Caki2 (cell line): ENCODE measurements at places on chromosomes 7 and 10.

GRCh38 chr10:24430591-24430990 lies 221.7 kb downstream of the KIAA1217 start:
- no peak for DNase-seq

DNA sequence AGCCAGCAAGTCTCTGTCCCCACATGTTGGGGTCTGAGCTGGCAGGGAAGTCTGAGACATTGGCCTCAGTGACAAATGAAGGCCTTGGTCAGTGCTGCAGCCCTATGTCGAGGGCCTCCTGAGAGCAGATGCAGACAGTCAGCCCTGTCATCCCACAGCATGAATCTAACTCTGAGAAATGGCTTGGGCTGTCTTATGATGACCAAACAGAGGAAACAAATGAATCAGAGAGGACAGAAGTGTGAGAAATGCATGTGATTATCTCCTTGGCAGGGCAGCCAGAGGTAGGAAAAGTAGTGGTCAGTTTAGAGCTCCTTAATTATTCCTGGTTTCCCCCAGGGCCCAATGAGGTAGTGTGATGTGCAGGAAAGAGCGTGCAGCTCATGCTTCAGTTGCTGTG lies 287.6 kb downstream of the SORCS3 start:
- DNase-seq, result no peak

DNA sequence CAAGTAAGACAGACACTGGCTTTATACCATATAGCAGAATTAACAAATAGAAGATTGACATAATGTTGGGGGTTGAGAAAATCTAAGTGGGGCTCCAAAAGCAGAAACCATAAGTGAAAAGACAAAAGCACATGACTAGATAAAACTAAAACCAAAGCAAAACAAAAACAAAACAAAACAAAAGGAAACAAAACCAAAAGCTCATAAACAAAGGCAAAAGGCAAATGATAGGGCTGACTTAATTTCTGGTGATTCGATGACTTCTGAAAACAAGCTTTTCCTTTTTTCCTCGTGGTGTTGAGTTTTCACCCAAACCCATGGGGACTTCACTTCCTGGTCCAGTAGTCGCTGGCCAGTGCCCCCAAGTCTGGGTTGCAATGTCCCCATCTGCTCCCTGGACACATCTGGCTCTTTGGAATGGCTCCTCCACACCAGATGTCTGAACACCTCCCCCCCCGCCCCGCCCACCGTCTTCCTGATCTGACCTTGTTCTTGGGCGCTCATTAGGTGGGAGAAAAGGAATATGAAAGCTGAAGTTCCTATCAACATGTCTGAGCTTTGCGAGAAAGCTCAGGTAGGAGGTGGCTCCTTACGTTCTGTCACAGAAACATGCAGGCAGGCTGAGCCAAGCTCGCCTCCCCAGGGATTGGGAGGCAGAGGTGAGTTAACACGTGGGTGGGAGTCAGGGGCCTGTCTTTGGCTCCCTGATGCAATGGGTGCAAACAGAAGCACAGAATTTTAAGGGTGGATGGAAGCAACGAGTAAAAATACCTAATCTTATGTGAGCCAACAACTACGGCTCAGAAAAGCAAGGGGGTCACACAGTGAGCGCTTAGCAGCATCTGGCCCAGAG lies 121.0 kb downstream of the NEURL1 start:
- DNase-seq, result no peak

DNA sequence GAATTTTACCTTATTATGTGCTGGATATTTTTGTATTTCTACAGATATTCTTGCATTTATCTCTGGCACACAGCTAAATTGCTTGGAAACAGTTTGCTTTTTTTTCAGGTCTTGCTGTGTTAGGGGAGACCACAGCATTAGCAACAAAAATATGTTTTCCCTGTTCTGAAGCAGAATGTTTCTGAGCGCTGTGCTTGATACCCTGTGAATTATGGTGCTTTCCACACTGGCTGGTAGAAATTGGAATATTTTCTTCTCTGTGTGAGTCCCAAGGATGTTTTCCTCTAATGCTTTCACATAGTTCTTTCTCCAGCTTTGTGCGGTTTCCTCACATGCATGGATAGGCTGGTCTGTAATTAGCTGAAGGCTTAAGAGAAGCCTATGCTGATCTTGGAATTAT lies 651.6 kb upstream of the IGFBP3 start:
- DNase-seq, result no peak

GRCh38 chr10:649445-649797 lies 40.0 kb downstream of the DIP2C start:
- no peak for DNase-seq

GRCh38 chr10:4353964-4354363 lies 472.0 kb upstream of the AKR1E2 start:
- peak; percentile 94 for DNase-seq

GRCh38 chr7:106114716-106115383 lies 2.7 kb upstream of the SYPL1 start:
- no peak for DNase-seq

DNA sequence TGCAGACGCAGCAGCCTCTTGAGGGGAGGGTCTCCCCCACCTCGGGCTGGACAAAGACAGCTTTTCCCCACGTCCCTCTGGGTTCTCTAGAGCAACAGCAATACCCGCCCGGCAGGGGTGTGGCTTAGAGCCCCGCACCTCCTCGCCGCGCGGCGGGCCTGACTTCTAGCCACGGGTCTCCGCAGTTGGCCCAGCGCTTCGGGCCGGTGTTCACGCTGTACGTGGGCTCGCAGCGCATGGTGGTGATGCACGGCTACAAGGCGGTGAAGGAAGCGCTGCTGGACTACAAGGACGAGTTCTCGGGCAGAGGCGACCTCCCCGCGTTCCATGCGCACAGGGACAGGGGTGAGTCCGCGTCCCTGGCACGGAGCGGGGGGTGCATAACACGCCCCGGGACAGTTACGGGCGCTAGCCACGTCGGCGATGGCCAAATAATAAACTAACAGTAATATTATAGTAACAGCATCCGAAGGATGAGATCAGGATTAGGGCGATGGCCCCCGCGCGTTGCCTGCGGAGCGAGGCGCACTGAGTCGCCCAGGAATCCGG lies 1.2 kb downstream of the CYP2E1 start:
- DNase-seq, result no peak

GRCh38 chr7:80764132-80764531 lies 125.7 kb downstream of the CD36 start:
- no peak for DNase-seq

GRCh38 chr7:130410868-130411541 lies 29.8 kb downstream of the CEP41 start:
- DNase-seq, result no peak

- peak; percentile 84 for DNase-seq
These were observed 74.1 kb downstream of the DNAH11 start for GRCh38 chr7:21616796-21617436.

GRCh38 chr10:127418536-127419168 lies 130.5 kb upstream of the NPS start:
- DNase-seq, result no peak

- no peak for DNase-seq
These were observed 346.6 kb upstream of the KLF6 start for GRCh38 chr10:4131407-4132215.

- no peak for DNase-seq
These were observed 48.8 kb upstream of the ECHDC3 start for GRCh38 chr10:11693376-11693775.
